Adrenal gland (tissue), 19 donors: ENCODE measurements at places on chromosomes 6 and 20.

DNA sequence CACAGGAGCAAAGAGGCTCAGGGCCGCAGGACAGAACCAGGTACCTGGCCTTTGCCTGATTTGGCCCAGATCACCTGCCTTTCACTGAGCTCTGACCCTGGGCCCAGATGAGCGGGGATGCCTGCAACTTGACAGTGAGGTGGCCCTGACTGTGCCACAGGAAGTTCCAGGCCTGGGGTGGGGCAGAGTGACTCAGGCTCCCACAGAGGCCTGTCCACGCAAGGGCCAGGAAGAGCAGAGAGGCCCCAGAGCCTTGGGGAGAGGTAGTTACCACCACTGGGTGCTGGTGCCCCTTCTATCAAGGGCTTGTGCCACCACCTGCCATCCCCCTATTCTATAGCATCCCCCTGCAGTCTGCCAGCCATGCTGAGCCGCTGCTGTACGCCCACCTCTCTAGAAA is 4.1 kb upstream of the NOL4L start:
- DNase-seq = no peak

DNA sequence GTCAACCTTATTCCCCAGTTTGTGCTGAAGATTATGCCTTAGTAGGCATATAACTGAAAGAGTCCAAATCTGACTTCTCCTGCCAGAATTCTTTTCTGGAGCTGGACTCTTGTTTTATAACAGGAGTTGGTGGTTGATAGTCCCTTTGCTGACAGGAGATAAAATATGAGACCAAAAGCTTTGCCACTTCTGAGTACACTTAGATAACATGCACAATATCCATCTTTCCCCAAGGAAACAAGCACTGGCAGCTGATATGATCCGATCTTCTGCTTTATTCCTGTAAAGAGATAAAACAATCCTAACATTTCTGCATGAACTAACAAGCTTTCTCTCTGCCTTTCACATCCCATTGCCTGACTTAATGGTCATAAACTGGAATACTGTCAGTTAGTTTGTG is 1265.4 kb upstream of the ADGRB3 start:
- DNase-seq = no peak

GRCh38 chr6:15819226-15819625 is 156.4 kb upstream of the DTNBP1 start:
- no peak for DNase-seq

DNA sequence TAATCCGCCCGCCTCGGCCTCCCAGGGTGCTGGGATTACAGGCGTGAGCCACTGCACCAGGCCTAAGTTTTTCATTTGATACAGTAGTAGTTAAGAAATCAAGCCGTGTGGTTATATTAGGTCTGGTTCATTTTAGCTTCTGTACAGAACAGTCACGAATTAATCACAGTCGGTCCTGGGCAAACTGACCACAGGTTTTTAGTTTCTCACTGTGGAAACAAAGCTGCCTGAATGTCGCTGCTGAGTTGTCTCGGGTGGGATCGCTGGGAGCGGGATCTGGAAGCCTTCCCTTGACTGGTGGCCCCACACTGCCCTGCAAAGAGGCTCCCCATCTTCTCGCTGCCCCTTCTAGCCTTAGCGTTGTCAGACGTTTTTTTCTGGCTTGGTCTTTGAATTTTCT is 18.6 kb downstream of the UCKL1 start:
- DNase-seq = no peak

GRCh38 chr6:108883172-108883571 is 35.0 kb downstream of the ARMC2 start:
- DNase-seq = no peak

GRCh38 chr6:65461121-65461520 is 245.9 kb downstream of the EYS start:
- DNase-seq = no peak

GRCh38 chr6:128493877-128494276 is 26.5 kb downstream of the PTPRK start:
- no peak for DNase-seq

- no peak for DNase-seq
Observed at GRCh38 chr6:99689916-99690685, 83.5 kb downstream of the PRDM13 start.

- DNase-seq = no peak
Observed at GRCh38 chr6:6593867-6594468, 5.4 kb downstream of the LY86 start.

DNA sequence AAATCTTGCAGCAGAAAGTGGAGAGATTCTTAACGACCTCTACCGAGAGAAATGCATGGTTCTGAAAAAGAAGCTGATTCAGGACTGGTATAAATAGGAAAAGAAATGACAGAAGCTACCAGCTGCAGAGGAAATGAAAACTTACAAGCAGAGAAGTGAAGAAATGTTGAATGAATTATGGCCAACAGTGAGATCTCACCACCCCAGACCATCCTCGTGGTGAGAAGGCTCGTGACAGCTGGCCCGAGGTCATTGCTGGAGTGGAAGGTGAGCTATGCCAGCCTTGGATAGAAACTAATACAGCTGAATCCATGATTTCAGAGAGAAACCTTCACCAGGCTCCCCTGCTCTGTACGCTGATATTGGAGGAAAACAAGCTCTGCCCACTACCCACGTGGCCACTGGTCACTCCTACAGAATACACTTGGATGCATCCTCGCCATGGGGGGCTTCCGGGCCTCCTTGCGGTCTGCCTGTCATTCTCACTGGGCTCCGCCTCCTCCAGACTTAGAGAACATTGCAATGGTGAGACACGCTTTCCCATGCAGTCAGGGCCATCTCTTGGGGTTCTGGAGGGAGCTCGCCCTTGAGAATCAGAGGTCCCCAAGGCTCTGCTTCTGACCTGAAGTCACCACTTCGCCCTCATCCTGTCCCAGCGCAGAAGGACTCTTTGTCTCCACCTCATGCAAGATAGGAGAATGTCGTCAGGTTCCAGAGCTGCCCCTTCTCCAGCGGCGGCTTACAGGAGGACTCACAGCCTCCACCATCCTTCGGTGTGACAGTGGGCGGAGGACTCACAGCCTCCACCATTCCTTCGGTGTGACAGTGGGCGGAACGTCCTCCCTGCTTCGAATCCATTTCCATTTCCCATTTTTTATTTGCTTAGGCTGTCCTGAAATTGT is 10.6 kb upstream of the TUBB2B start:
- peak; percentile 49 for DNase-seq

DNA sequence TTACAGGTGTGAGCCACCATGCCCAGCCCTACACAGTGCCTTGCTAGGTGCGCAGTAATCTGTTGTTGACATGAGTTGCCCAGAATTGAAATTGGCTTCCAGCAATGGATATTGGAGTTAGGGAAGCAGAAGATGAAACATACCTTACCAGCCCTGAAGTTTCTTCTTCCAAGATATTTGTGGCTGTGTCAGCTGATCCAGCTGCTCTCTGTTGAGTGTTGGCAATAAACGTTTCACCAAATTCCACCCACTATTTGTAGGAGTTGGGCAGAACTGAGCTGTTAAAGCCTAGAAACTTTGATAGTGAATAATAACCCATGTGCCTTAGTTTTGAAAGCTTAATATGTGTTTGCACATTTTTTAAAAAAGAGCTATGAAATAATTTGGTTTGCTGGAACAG is 218.2 kb upstream of the SNX9 start:
- no peak for DNase-seq

DNA sequence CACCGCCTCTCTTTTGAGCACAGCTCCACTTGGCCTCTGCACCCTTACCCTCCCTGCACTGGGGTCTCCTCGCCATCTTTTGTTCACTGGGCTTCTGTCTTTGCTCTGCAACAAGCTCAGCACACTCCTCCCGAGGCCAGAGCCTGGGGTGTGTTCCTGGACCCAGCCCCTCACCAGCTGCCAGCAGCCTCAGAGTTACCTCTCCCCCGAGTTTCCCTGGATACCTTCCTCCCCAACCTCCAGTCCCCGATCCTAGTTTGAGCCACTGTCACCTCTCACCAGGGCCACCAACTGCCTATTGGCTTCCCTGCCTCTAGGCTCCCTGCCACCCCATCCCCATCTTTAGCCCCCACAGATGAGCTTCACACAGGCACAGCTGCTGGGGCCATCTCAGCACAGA is 12.3 kb downstream of the CYP21A2 start:
- DNase-seq = no peak

- peak; percentile 31 for DNase-seq
Observed at GRCh38 chr6:151071295-151071694, 168.5 kb upstream of the AKAP12 start.

DNA sequence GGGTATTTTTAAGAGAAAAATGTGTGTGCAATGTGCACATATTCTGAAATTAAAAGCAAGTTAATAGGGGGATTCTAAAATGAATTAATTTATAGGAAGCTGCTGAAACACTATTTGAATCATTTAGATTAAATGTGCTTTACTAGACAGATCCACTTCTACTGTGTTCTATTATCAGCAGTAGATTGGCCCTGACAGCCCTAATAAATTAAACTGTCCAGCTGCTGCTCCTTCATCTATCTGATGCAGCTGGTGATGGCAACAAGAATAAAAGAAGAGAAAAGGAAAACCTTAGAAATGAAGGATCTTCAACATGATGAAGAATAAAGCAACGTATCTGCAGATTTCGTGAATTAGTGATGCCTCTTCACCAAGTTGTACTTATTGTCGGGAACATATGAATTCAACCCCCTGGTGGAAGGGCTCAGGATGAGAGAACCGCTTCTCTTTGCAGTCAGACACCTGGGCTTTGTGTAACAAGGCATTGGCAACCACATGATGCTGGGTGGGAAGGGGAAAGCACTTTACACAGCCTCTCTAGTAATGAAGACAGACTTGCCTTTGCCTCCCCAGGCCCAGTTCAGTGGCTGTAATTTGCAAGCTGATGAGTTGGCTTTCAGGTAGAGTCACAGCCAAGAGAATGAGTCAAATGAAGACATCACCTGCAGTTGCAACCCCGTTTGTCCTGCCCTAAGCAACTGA is 94.4 kb downstream of the LAMP5 start:
- DNase-seq = no peak

DNA sequence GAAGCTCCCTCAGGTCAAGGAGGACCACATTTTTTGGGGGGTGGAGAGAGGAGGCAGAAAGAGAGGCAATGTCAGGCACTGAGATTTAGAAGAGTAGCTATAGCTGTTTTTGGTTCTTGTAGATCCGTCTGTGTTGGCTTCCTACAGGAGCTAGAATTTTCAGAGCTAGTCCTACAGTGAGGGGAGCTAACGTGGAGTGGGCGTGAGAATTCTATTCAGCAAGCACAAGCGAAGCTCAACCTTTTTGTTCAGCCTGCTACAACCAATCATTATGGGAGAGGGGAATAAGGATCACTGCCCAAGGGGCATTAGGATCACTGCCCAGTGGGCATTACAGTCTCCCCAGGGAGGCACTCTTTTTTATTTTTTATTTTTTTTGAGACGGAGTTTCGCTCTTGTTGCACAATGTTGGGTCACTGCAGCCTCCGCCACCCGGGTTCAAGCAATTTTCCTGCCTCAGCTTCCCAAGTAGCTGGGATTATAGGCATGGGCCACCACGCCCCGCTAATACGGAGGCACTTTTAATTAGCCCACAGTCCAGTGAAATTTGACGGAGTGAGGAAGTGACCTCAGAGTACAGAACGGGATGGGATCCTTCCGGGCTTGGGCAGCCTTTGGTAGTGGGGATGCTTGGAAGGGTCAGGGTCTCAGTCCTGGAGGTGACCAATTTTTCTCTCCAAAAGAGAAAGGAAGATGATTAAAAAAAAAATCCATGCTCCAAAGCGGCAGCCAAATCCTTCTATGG is 1.1 kb upstream of the PANK2 start:
- DNase-seq = peak; percentile 33

- no peak for DNase-seq
Observed at GRCh38 chr6:167768471-167769215, 58.1 kb upstream of the AFDN start.

GRCh38 chr6:41673704-41674000 is 35.4 kb downstream of the MDFI start:
- DNase-seq = no peak

DNA sequence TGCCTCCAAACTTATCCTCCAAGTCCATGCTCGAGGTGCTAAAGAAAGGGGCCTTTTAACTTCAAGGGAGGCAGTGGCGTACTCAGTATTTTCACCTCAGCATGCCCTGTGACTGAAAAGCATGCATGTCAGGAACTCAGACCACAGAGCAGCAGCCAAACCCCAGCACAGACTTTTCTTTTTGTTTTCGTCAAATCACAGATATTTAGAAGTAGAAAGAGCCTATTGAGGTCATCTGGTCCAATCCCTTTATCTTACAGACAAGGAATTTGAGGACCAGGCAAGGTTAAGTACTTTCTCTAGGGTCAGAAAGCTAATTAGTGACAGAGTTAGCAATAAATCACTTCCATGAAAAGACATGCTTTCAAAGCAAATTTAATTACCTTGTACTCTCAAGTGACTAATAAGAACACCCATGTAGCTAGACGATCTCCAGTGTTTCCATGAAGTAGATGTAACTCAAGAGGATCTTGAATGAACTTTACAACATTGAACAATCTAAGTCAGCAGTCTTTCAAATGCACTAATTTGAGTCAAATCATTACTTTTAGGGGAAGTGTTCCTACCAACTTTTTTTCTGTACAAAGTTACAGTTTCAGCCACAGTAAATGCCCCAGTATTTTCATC is 35.9 kb downstream of the MOXD1 start:
- no peak for DNase-seq

DNA sequence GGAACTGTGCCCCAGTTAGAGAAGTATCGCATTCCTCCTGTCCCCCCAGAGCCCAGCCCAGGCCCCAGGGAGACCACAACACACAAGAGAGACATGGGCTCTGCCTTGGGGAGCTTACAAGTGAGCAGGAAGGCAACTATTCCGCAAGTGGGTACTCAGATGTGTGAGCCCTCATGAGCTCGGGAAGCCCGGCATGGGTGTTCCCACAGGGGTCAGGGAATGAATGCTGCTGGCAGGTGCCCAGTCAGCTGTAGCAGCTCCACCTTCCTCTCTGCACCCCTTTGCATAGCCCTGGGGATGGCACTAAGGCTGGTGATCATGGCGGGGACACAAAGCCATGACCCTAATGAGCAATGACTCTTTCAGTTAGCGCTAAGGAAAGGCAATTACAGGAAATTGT is 194.1 kb downstream of the SYNDIG1 start:
- no peak for DNase-seq

DNA sequence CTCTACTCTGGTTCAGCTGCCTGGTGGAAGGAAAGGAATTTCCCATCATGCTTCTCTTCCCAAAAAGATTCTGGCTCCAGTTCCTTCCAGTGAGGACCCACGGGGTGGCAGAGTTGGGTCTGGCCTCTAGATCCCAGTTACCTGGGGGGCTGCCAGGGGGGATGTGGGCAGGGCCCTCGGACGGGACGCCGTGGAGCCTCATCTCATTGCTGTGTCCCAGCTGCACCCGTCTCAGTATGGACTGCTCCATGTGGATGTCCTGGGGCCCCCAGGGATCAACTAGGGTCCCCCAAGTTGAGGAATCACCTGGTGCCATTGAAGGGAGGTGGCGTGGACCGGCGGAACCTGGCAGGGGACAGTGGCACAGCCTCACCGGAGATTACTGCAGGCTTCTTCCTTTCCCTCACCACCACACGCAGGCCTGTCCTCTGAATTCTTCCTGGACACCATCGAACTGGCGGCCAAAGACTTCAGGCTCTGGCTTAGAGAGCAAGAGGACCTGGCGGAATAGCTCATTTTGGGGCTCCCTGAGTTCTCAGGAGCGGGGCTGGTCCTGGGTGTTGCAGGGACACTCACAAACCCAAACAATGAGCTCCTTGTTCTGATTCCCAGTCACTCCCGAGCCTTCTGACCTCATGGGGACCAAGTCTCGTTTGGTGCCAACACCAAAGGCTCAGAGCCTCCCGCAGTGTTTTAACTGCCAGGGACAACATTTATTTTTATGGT is 8.5 kb downstream of the ZBP1 start:
- DNase-seq = no peak
